ENCODE measurements at places on chromosomes 6 and 20. TPM values are rescaled to one million over a fixed set of nuclear protein-coding genes. Genes with fewer than 3 reads are reported as not detected.

PPIL4 gene
- polyA plus RNA-seq, result 51.9 TPM

DPPA5 gene
- not detected for polyA plus RNA-seq

CD40 gene
- 15.3 TPM for polyA plus RNA-seq

- DNase-seq, result no peak
Measured at GRCh38 chr6:113684382-113684901, 172.7 kb upstream of the MARCKS start.

- no peak for DNase-seq
Measured at GRCh38 chr20:59577809-59578435, 26.4 kb upstream of the PHACTR3 start.

DNA sequence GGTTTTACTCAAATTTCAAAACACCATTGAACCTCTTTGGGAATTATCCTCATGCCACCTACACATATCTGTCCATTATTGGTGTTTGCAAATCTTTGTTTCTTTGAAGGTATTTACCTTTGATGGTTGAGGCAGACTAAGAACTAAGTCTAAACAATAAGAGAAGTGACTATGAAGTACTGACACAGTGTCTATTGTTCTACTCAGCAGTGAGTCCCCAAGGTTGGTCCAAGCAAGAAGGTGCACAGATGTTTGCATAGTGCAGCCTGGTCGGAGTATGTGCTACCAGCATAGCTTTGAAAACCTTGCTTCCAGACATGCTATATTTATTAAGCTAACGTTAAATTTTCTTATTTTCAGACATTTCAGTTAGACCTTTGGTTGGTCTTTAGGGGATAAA lies 19.5 kb downstream of the LRRC1 start:
- no peak for DNase-seq

DNA sequence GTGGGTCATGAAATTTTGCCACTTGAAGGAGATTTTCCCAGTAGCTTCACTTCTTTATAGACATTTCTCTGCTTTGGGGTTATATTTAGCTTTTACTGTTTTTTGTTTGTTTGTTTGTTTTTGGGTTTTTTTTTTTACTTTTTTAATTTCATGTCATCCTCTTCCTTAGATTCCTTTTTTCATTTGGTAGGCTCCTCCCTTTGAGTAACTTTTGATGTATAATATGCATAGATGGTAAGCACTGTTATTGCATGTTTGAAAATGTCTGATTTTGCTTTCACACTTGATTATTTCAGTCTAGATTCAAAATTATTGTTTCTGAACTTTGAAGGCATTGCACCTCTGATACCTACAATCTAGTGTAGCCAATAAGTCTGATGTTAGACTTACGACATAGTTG lies 37.6 kb downstream of the PLEKHG1 start:
- no peak for DNase-seq

GRCh38 chr6:155434096-155434495 lies 21.5 kb downstream of the NOX3 start:
- DNase-seq, result no peak

NHLRC1 gene
- polyA plus RNA-seq, result 2.5 TPM

HMGN3 gene
- 244 TPM for polyA plus RNA-seq

GRCh38 chr20:51510169-51510568 lies 32.4 kb downstream of the NFATC2 start:
- no peak for DNase-seq

- DNase-seq, result no peak
Measured at GRCh38 chr6:52502306-52503029, 74.4 kb downstream of the TRAM2 start.

GSTA2 gene
- 0.38 TPM for polyA plus RNA-seq
